ENCODE measurements at places on chromosomes 2 and 18. TPM values are rescaled to one million over a fixed set of nuclear protein-coding genes. Genes with fewer than 3 reads are reported as not detected.

VIT gene
- 0.39 TPM for total RNA-seq

SP5 gene
- not detected for total RNA-seq

SERPINB11 gene
- total RNA-seq, result not detected

TAF4B gene
- 3.0 TPM for total RNA-seq

CLEC4F gene
- total RNA-seq, result not detected
